ENCODE measurements at places on chromosomes 5 and 9.

- no peak for DNase-seq
Observed at GRCh38 chr9:77125665-77126064, 51.7 kb upstream of the VPS13A start.

DNA sequence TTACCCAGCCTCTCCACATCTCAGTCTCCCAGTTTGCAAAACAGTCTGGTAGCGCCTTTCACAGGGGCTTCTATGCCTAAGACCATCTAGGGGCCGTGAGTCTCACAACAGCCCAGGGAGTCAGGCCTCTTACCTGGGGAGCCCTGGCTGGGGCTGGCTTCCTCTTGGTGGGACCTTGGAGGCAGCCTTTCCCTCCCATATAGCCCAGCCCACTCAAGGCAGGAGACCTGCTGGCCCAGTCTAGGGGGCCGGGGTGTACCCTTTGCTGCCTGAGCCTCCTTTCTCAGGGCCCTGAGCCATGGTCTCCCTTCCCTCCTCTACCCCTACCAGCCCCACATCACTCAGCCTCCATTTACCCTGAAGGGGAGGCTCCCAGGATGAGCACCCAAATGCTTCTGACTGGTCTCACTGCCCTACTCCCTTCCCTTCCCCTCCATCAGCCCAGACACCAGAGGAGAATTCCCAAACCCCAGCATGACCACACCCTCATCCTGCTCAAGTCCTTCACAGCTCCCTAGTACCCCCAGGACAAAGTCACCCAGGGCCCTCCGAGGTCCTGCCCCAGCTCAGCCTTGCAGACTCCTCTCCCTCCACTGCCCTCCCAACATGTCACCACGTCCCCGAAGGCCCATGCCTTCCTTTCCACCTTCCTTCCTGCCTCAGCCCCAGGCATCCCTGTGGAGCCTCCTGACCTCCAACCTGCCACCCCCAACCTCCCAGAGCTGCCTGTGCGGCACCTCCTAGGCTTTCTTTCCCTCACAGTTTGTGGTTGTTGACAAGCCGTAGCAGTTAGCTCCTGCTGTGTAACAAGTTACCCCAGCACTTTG lies 55.3 kb downstream of the BARX1 start:
- DNase-seq, result no peak

DNA sequence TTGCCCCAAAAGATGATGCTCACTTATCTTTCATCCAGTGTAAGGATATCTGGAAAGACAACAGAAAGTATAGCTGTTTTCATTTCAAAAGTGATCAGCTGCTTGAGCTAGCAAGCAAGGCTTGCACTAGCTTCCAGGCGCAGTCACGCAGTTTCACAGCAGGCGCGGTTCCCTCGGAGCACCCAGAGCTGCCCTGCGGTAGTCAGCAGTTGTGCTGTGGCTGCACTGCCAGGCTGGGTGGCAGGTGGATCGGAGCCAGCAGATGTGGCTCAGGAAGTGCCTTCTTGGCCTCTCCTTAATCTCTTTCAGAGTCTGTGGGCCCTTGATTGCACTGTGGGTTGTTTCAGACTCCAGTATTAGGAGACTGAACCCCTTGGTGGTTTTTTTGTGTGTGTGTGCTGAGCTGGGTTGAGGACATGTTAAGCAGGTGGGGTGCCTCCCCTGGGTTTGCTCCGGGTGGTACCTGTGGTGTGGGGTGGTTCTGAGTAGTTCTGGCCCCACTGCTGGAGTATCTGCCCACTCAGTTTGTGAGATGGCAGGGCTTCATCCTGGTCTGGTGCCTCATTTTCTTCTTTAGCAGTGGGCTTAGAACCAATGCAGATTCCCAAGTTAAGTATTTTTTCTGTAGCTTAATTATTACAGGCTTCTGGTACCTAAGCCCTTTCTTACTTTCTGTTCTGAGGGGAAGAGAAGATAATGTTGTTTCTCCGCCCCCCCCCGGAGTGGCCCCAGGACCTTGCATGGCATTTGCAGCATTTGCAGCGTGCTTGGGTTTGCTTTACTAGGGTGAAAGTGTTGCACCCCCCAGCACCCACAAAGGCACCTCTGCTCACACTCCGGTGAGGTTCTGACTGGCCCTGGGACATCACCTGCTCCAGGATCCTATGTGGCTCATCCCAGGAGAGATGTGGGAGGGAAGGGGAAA lies 16.4 kb downstream of the TENT4A start:
- no peak for DNase-seq

DNA sequence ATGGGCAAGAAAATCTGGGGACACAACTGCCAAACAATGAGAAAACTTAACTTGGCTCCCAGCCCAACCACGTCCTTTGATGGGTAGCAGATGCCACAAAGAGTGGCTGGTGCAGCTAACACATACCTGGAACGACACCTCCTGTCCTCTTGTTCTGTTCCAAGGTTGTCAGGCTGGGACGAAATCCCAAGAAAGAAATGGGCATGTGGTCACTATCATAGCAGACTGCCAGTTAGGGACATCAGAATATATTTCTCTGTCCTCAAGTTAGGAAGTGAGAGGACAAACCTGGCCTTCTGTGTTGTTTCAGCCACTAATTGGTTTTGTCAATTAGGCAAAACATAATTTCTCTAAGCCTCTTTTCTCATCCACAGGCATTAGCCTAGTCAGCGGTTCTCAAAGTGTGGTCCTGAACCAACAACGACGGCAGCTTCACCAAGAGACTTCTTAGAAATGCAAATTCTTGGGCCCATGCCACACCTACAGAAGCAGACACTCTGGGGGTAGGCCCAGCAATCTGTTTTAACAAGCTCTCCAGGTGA lies 63.4 kb downstream of the RAPGEF1 start:
- DNase-seq, result peak; percentile 9

- no peak for DNase-seq
Observed at GRCh38 chr9:31519826-31520225, 864.6 kb upstream of the ACO1 start.

DNA sequence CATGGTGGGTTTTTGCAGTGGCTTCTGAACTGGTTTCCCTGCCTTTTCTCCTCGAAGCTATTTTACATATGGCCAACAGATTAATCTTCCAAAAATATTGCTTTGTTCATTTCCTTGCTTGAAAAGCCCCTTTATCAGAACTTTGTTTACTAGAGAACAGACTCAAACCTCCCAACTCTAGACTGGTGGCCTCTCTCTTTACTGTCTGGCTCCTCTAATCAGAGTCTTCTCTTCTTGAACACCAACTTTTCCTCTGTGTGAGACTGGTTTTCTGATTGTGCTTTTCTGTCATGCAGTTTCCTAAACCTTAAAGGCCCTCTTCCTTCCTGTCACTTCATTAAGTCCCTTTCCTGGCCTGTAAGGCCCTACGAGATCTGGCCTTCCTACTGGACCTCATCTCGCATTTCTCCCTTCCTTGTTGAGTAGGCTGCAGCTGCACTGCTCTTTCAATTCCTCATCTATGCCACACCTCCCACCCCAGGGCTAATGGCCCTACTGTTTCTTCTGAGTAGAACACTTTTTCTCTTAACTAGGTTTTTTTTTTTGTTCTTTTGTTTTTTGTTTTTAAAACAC lies 5.7 kb downstream of the C9orf43 start:
- DNase-seq, result no peak

DNA sequence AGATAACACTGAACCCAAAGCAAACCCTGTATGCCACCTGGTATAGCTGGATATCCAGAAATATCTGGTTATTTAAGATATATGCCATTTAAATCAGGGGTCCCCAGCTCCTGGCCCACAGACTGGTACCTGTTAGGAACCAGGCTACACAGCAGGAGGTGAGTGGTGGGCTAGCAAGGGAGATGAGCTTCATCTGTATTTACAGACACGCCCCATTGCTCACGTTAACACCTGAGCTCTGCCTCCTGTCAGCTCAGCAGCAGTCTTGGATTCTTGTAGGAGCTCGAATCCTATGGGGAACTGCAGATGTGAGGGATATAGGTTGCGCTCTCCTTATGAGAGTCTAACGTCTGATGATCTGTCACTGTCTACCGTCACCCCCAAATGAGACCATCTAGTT lies 646.6 kb downstream of the TLE4 start:
- DNase-seq, result no peak

All from PC-9 (cell line).